ENCODE measurements at places on chromosomes 5 and 9.

- DNase-seq: no peak
These were observed 169.2 kb downstream of the MEF2C start for GRCh38 chr5:88713818-88714217.

DNA sequence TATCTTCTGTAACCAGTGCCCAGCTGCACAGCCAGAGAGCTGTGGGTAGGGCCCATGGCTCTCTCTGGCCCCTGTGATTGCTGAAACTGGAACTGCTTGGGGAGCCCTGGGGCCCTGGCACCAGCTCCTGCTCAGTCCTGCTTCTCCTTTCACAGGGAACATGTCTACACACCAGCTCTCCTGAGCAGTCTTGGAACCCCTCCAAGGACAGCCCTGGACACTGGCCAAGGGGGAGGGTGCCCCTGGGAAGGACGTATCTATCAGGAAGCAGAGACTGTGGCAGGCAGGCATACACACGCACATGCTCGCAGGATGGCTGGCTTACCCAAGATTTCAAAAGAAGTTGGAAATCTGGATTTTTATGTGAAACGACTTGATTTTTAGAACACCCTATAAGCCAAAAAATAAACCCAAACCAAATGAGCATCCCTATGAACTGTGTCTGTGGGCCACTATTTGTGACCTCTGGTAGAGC lies 8.8 kb upstream of the TRAF1 start:
- DNase-seq: peak; percentile 96

DNA sequence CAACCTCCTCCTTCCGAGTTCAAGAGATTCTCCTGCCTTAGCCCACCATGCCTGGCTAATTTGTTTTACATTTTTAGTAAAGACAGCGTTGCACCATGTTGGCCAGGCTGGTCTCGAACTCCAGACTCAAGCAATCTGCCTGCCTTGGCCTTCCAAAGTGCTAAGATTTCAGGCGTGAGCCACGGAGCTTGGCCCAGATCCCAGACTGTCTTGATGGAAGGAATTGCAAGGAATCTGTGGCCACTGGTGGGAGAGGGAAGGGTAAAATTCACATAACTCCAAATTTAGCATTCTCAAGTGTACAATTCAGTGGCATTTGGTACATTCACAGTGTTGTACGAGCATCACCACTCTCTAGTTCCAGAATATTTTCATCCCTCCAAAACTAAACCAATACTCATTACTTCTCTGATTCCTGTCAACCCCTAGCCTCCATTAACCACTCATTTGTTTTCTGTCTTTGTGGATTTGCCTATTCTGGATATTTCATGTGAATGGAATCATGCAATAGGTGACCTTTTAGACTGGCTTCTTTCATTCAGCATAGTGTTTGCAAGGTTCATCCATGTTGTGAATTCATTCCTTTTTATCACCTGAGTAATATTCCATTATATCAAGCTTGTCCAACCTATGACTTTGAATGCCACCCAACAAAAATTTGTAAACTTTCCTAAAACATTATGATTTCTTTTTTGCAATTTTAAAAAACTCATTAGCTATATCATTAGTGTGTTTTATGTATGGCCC lies 8.9 kb upstream of the MYO10 start:
- no peak for DNase-seq

DNA sequence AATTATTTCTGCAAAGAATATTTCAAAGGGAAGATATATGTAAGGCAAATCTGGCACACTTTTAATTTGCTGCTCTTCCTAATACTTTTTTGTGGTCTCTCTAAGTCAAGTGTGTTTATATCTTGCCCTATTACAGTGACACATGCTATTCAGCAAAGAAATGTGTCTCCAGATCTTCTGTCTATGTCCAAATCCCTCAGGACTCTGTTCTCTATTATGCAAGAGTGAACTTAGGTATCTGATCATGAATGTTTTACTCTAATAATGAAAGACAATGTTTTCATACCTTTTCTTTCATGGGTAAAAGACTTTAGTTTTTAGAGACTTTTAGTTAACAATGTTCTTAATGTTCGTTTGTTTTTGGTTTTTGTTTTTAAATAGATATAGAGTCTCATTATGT lies 255.4 kb upstream of the DAB2 start:
- no peak for DNase-seq

- DNase-seq: no peak
These were observed 110.5 kb downstream of the RASGRF2 start for GRCh38 chr5:81070571-81071255.

- no peak for DNase-seq
These were observed 43.7 kb upstream of the ELOVL7 start for GRCh38 chr5:60887746-60888145.

GRCh38 chr9:137396634-137397367 lies 26.2 kb downstream of the EXD3 start:
- no peak for DNase-seq

- DNase-seq: no peak
These were observed 437.0 kb upstream of the TRPC7 start for GRCh38 chr5:136802383-136802782.

GRCh38 chr5:163079618-163080017 lies 357.8 kb upstream of the CCNG1 start:
- no peak for DNase-seq

- DNase-seq: no peak
These were observed 23.9 kb upstream of the CPLX2 start for GRCh38 chr5:175847503-175847902.

DNA sequence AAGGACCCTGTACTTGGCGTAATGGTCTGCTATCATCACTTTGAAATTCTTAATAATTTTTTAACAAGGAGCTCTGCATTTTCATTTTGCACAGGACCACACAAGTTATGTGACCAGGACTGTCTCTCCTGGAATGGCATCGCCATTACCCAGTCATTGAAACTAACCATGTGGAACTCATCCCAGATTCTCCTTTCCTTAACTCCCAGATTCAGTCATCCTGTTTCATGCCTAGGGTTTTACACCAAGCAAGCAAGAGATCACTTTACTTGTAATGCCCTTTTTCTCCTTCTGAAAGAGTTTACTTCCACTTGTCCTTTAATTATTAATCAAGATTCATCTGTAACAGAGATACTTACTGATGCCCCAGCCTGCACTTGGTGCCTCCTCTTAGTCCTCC lies 12.0 kb downstream of the FRMD3 start:
- no peak for DNase-seq

- DNase-seq: no peak
These were observed 20.9 kb downstream of the ANXA2R start for GRCh38 chr5:43019291-43019613.

DNA sequence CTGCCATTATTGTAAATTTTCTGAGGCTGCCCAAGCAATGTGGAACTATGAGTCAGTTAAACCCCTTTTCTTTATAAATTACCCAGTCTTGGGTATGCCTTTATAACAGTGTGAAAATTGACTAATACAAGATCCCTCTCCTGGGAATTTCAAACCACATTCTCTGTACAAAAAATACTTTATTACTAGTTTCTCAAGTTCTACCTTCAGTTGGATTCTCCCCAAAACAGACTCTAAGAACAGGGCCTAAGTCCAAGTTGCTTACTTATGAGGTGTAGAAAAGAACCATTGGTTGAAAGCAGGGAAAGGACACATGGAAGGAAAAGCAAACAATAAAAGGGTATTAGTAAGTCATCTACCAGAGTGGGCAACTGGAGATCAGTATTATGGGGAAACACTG lies 343.2 kb downstream of the TMEM232 start:
- no peak for DNase-seq

DNA sequence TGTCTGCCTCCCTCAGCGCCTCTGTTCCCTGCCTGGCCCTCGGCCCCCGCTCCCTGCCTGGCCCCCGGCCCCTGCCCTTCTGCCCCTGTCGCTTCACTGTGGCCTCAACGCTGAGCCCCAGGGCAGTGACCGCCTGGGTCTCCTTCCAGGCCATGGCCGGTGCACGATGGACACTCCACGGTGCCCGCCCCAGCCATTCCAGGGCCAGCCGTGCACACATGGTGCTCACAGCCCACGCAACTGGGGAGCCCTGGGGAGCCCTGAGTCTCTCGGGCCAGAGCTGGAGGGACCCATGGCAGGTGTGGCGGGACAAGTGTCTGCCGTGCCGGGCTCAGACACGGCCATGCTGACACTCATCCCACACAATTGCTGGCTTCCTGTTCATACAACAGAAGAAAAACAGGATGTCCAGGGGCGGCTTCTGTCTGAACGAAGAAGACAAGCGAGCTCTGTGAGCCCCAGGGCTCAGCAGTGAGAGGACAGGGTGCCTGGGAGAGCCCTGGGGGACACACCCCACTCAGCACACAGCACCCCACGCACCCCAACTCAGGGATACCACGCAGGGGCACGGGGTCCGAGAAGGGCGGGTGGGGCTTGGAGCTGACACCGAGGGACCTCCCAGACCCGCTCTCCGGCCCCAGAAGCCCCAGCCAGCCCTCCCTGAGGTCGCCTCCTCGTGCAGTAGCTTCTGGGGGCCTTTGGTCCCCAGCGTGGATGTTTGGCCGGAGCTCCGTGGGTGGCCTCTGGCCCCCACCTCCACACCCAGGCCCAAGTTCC lies 35.7 kb downstream of the EXD3 start:
- no peak for DNase-seq
